Large intestine (tissue), 12 donors: ENCODE measurements at places on chromosomes 1 and 21. TPM values are rescaled to one million over a fixed set of nuclear protein-coding genes. Genes with fewer than 3 reads are reported as not detected.

Gene SPRR3
- polyA plus RNA-seq: not detected

DNA sequence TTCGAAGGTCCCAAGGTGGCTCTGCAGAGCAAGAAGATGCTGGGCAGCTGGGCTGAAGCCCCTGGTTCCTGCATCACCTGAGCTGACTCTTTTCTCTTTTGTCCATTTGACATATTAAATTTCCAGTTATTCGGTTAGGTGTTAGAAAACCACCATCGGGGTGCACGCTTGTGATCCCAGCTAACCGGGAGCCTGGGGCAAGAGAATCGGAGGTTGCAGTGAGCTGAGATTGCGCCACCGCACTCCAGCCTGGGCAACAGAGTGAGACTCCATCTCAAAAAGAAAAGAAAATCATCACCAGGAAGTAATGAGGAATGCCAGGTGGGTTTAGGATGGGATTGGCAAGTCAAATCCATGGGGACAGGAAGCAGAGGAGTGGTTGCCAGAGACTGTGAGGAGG is 76.3 kb upstream of the ZC3H12A start:
- no peak for DNase-seq

Gene GUCA2B
- 72.5 TPM for polyA plus RNA-seq

DNA sequence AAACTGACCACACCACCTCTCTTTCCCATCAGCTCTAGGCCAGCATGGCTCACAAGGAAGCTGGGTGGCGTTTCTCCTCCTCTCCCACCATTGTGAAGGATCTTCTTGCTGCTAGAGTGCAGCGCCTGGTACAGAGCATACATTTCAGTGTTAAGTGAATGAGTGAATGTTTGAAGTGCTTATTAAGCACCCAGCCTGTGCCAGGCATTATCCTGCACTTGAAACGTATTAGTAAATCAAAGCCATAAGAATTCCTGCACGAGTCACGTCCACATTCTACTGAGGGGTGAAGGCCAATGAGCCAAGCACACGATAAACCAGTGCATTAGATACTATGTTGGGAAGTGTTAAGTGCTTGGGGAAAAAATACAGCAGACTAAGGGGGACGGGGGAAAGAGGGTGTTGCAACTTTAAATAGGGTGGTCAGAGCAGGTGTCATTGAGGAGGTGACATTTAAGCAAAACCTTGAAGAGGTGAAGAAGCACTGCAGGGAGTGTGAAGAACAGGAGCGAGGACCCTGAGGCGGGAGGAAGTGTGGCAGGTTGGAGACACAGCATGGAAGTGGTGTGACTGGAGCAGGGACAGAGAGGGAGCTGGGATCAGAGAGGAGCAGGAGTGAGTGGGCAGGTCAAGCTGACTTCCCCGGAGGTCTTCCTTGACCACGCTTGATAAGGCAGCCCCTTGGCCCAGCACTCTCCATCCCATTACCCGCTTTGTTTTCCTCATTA is 48.5 kb upstream of the LRRN2 start:
- no peak for DNase-seq

- no peak for DNase-seq
These were observed 64.8 kb downstream of the RAP1GAP start for GRCh38 chr1:21604208-21604957.

GRCh38 chr1:186292875-186293274 is 82.2 kb downstream of the TPR start:
- no peak for DNase-seq

- no peak for DNase-seq
These were observed 2.2 kb upstream of the CRABP2 start for GRCh38 chr1:156707417-156708217.

- no peak for DNase-seq
These were observed 170.2 kb upstream of the NFIA start for GRCh38 chr1:60911966-60912697.
